Progenitor cell of endocrine pancreas (in vitro differentiated cells): ENCODE measurements at places on chromosomes 5 and 9. TPM values are rescaled to one million over a fixed set of nuclear protein-coding genes. Genes with fewer than 3 reads are reported as not detected.

GRCh38 chr5:155689406-155689805 lies 637.6 kb upstream of the SGCD start:
- no peak overlapping the region for H3K4me3 ChIP-seq
- DNase-seq: no peak
- H3K27me3 ChIP-seq: no peaks in the 10 kb centered on the region
- no peak overlapping the region for H3K27ac ChIP-seq
- no peaks in the 10 kb centered on the region for H3K36me3 ChIP-seq
- H3K4me1 ChIP-seq: no peaks in the 10 kb centered on the region

DNA sequence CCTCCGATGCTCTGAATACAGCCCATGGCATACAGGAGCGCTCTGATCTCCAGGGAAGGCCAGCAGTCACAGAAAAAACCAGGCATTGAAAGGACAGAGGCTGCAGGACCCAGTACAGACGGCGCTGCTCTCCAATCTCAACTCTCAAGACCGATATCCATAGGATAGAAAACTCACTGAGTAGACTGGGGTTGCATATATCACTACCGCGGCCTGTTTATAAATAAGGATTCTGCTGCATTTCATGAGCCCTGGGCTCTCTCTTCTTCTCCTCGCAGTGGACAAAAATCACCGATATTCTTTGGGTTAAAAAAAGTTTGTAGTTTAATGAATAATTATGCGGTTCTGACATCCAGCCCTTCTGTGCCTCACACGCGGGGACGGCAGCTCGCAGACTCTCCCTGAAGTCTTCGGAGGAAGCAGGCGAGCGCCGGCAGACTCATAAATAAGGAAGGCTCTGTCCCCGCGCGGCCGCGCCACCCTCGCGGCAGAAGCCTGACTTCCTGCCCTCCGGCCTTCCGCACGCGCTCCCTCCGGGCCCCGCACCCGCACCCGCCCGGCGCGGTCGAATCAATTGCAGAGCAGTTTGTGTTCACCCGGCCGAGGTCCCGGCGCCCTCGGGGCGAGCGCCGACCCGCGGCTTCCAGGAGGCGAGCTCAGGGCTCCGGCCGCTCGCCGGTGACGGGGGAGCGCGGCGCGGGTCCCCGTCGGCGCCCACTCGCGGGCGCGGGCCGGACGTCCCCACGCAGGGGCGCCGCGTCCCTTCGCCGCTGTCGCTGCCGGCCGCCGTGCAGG lies at the start of gene FAM78A:
TSS of gene FAM78A (minus strand) at position 417 of the 795 bp plus-strand sequence. CDS start at position 86, 331 bp downstream.
- H3K36me3 ChIP-seq: no peaks in the 10 kb centered on the region
- peaks cover 39% of the 10 kb centered on the region for H3K27me3 ChIP-seq
- H3K4me3 ChIP-seq: peak within 1 kb of the TSS; percentile 52
- no peak for DNase-seq

GRCh38 chr5:154311362-154311761 lies 120.8 kb downstream of the GALNT10 start:
- peaks cover 2% of the 10 kb centered on the region for H3K36me3 ChIP-seq
- no peak for DNase-seq
- H3K27ac ChIP-seq: no peak overlapping the region
- no peak overlapping the region for H3K4me3 ChIP-seq
- H3K27me3 ChIP-seq: no peaks in the 10 kb centered on the region

PCDHGA11 gene
- 3.1 and 3.3 TPM in 2 replicates for total RNA-seq

MARCOL gene
- total RNA-seq: not detected in 2 replicates
